Caudate nucleus (tissue), 63 donors: ENCODE measurements at places on chromosomes 11 and 22.

- DNase-seq = no peak
Observed at GRCh38 chr22:37716708-37717107, 19.9 kb downstream of the TRIOBP start.

GRCh38 chr11:71391796-71392195 lies 56.4 kb downstream of the DHCR7 start:
- DNase-seq = no peak

- DNase-seq = no peak
Observed at GRCh38 chr22:45473626-45474237, 29.0 kb upstream of the FBLN1 start.

- peak; percentile 27 for DNase-seq
Observed at GRCh38 chr11:405323-405953, 9.4 kb downstream of the SIGIRR start.

DNA sequence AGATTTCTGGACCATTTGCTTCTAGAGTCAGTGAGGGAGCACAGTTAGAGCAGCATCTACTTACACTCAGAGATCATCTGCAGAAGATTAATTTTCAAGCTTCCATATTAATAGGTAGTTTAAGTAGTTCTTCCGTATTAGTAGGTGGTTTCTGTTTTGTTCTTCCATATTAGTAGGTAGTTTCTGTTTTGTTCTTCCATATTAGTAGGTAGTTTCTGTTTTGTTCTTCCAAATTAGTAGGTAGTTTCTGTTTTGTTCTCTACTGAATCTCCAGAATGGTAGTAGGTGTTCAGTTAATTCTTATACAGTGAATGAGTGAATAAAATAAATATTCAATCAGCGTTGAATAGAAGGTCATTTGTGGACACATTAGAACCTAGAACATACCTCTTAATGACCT lies 175.7 kb downstream of the TMEM135 start:
- DNase-seq = no peak

DNA sequence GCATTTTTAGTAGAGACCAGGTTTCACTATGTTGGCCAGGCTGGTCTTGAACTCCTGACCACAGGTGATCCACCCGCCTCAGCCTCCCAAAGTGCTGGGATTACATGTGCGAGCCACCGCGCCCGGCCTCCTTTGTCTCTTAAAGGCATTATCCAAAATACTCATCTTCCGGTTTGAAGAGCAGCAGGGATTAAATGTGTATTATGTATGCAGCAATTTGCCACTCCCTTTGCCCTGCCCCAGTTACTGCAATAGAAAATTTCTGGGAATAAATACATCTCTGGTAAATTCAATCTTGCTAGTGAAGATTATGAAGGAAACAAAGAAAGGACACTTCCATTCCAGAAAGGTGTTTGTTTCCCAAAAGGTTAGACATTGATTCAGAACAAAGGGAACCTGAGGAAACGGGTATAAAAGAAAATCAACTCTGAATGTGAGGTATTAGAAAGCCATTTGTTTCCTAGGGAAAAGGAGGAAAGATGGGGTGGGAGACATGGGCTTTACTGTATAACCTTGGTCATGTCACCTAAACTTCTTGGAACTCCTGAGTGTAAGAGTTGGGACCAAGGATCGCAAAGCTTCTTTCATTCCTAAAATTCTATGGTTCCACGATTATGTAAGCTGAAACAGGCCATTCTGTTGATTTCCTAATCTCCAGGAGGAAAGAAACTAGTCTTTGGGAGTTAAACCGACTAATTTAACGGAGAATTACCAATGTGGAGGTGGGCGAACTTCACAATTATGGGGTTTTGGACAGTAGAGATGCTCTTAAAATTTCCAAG lies 959 bp upstream of the HIPK3 start:
- DNase-seq = no peak

DNA sequence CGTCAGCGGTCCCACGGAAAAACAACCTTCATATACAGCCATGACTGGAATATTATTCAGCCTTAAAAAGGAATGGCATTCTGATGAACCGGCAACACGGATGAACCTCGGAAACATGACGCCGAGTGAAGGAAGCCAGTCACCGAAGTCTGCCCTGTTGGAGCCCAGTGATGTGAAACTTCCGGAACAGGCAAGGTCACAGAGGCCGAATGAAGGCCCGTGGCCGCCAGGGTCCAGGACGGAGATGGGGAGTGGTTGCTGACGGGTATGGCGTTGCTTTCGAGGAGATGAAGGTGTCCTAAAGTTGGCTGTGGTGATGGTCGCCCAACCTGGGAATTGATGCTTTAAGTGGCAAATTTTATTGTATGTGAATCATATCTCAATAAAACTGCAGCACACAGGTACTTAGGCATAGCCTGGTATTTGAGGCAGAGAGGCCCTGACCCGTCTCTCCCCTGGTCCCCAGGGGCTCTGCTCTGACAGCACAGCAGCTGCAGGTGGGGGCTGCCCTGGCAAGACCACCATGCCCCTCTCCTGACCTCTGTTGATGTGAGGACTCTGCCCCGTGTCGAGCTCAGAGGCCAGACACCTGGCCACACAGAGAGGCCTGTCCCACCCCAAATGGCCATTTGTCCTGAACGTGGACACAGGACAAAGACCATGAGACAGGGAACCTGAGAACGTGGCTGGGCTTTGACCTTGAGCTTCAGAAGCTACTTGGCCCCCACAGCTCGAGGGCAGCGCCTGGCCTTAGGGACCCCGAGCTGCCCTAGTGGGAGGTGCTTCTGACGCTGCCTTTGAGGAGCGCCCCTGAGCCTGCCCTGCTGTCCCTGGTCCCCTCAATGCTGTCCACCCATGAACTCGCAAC lies 1090.8 kb downstream of the BRD1 start:
- no peak for DNase-seq

GRCh38 chr11:690738-691633 lies 4.0 kb downstream of the DEAF1 start:
- DNase-seq = no peak
